CD4-positive, alpha-beta T cell treated with Interferon gamma for 1 hour (primary cell): ENCODE measurements at places on chromosomes 7 and 10.

GRCh38 chr7:71272509-71273490 lies 140.9 kb downstream of the GALNT17 start:
- no peak for DNase-seq

DNA sequence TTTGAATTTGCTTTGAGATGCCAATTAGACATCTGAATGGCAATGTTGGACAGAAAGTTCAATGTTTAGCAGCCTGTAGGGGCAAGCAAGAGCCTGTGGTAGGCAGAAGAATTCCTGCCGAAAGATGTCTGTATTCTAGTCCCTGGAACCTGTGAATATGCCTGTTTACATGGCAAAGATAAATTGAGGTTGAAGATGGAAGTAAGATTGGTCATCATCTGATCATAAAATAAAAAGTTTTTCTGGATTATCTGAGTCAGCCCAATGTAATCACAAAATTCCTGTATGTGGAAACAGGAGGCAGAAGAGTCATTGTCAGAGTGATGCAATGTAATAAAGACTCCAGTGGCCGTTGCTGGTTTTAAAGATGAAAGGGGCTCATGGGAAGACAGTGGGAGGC lies 430.5 kb downstream of the MDFIC start:
- DNase-seq, result no peak

DNA sequence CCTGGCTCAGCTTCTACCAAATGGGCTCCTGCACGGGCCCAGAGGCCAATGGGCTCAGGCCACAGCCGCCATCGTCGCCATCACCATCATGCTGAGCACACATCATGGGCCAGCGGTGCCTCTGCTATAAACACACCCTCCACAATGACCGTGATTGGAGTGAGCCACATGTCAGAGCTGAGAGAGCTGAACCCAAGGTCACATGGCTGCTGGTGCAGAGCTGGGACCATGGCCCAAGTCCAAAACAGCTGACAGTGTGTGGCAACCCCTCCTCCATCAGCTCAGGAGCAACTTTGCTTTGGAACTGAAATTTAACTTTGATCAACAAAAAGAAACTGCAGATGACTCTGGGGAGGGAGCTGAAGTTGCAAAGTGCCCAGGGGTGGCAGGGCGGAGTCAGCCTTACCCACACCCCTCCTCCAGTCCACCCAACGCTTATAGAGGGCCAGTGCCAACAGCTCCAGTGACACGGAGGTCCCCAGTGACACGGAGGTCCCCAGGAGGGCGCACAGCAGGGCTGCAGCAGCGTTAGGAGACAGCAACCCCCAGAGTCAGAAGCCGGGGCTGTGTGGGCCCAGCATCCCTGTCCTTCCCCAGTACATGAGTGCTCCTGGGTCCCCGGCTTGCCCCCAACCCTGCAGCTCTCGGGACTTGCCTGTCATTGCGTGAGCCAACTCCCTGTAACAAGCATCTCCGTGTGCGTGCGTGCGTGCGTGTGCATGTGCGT lies 249.6 kb downstream of the ELFN1 start:
- peak; percentile 18 for DNase-seq

GRCh38 chr7:44711528-44711927 lies 37.1 kb upstream of the ZMIZ2 start:
- DNase-seq, result no peak

DNA sequence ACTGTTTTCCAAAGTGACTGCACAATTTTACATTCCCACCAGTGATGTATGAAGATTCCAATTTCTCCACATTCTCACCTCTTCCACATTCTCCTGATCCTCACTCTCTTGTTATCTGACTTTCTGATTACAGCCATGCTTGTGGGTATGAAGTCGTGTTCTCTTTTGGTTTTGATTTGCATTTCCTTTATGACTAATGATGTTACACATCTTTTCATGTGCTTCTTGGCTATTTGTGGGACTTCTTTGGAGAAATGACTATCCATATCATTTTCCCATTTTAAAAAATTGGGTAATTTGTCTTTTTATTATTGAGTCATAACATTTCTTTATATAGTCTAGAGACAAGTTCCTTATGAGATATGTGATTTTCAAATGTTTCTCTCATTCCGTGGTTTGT lies 10.5 kb upstream of the GIMAP8 start:
- no peak for DNase-seq

- no peak for DNase-seq
Observed at GRCh38 chr7:156002362-156003066, 190.3 kb upstream of the SHH start.

- DNase-seq, result peak; percentile 56
Observed at GRCh38 chr7:100895956-100896731, 456 bp upstream of the ACHE start.

GRCh38 chr10:78784546-78784945 lies 284.2 kb upstream of the ZMIZ1 start:
- no peak for DNase-seq

DNA sequence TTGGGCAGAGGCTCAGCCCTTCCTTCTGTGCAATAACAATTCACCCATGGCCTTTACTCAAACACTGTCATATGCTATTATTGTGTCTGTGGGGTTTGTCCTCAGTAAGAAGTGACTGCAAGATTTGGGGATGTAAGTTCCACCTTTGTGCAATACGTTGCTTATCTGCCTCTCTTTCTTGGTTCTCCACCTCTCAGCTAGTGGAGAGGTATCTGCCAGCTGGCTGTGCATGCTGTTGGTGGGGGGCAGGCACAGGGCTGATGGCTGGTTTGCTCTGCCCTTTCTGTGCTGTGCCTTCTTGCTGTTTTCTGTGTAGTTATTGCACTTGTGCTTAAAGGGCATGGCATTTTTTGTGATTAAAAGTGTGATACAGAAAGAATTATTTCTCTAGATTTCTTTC lies 36.2 kb downstream of the CNNM1 start:
- no peak for DNase-seq

GRCh38 chr7:80385508-80385907 lies 126.4 kb downstream of the GNAT3 start:
- DNase-seq, result no peak

GRCh38 chr7:34939175-34939574 lies 98.1 kb downstream of the DPY19L1 start:
- DNase-seq, result no peak

DNA sequence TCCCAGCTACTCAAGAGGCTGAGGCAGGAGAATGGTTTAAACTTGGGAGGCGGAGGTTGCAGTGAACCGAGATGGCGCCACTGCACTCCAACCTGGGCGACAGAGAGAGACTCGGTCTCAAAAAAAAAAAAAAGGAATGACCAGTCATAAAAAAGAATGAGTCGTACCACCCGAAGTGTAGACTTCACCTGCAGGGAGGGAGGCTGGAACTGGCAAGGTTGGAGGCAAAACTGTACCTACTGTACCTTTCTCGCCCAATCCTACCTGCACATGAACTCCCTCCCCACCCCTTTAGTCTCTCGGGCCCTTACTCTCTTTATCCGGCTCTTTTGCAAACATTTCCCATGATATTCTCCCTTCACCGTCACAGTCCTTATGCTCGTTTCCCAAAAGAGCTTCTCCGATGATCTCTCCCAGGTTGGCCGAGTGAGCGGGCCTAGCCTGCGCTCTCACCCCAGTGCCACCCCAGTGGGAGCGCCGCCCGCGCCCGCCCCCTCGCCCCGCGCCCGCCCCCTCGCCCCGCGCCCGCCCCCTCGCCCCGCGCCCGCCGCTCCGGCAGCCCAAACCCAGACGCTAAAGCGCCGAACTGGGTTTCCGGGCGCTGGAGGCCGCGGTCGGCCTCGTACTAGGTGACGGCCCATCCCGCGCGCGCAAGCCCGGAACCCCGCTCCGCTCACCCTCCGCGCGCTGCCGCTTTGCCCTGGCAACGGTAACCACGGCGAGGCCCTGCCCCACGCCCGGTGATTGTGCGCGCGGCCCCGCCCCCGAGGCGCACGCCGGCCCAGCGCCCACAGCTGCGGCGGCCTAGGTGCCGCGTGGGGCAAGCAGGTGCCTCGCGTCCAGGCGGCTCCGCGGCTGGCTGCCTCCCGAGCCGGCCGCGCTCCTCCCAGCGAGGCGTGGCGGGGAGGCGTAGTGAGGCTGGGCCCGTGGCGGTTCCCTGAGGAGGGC lies at the start of gene SMKR1:
TSS of gene SMKR1 (plus strand) at position 772 of the 948 bp plus-strand sequence. CDS start 294 bp downstream, outside the sequence.
- peak; percentile 95 for DNase-seq

DNA sequence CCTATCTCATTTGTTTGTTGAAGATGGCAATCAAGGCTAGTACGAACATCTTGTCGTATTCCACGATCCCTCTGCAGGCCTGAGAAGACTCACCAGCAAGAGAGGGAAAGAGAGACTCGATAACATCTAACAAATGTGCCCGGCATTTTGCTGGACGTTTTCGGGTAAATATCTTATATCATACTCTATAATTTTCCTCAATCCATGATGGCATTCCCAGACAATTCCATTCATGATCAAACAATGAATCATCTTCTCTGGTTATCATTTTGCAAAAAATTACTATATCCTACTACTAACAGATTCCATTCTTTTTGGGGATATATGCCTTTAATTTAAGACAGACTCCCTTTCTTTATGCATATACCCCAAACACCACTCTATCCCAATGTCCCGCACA lies 118.1 kb downstream of the TYW1B start:
- DNase-seq, result no peak

GRCh38 chr10:77279207-77279606 lies 358.4 kb downstream of the KCNMA1 start:
- no peak for DNase-seq

GRCh38 chr10:451021-451471 lies 238.4 kb downstream of the DIP2C start:
- peak; percentile 66 for DNase-seq

GRCh38 chr10:132563485-132564248 lies 26.1 kb downstream of the INPP5A start:
- DNase-seq, result no peak

GRCh38 chr10:79124066-79124465 lies 55.3 kb downstream of the ZMIZ1 start:
- no peak for DNase-seq

- DNase-seq, result no peak
Observed at GRCh38 chr7:24788075-24788474, 30.8 kb upstream of the GSDME start.

GRCh38 chr10:110793886-110794285 lies 77.8 kb upstream of the PDCD4 start:
- DNase-seq, result no peak

DNA sequence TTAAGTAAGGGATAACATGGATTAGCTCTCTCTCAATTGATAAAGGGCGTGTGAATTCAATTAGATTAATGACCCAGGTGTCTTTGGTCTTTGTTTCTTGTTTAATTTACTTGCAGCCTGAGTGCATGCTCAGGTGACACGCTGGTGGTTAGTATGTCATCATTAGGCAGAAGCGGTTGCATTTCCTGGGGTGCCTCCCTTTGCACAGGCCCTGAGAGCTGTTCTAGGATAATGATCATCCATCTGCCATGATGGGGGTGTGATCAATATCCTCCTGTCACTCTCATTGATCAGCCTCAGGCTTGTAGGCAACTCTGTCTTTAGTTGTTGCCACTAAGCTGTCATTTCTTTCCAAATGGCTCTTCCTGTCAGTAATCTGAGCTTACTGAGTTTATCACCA lies 99.6 kb upstream of the NPS start:
- no peak for DNase-seq

GRCh38 chr7:81956520-81956919 lies 186.7 kb upstream of the HGF start:
- DNase-seq, result no peak

- DNase-seq, result peak; percentile 72
Observed at GRCh38 chr10:6151087-6151977, 51.4 kb upstream of the PFKFB3 start.

DNA sequence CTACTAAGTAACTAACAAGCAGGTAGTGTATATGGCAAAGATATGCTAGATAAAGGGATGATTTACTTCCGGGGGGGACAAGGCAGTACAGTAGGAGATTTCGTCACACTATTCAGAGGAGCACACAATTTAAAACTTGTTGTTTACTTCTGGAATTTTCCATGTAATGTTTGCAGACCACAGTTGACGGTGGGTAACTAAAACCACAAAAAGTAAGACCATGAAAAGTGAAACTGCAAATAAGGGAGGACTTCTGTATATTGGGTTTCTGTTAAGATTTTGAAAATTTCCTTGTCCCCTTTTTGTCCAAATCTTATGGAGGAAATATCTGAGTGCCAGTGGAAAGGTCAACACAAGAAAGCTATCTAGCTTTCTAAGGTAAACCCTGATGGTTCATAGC lies 170.0 kb downstream of the ELAPOR2 start:
- no peak for DNase-seq

DNA sequence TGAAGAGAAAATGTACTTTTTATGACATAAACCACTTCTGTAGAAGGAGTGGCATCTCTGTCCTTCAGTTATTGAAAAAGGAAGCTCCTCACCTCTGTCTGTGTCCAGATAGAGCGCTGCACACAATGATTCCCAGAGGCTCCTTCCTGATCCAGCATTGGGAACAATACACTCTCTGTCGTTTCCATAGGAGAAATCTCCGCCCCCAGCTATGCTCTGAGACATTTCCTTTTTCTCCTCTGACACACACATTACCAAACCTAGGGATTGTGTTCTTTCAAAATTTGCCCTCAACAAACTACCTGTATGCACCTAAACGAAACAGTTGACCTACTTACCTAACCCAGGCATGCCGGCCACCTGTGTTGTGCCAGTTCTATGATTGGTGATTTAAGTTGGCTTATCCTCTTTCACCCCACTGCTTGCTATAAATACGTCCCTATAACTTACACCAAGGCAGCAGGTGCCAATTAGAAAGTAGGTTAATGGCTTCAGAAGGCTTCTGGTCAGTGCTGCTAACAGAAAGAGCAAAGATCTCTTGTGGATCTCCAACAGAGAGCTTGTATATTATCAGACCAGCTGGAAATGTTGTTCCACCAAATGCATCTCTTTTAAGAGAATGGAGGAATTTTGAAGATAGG lies 140.1 kb upstream of the JCAD start:
- no peak for DNase-seq

GRCh38 chr7:15213093-15213492 lies 310.5 kb upstream of the DGKB start:
- DNase-seq, result no peak

DNA sequence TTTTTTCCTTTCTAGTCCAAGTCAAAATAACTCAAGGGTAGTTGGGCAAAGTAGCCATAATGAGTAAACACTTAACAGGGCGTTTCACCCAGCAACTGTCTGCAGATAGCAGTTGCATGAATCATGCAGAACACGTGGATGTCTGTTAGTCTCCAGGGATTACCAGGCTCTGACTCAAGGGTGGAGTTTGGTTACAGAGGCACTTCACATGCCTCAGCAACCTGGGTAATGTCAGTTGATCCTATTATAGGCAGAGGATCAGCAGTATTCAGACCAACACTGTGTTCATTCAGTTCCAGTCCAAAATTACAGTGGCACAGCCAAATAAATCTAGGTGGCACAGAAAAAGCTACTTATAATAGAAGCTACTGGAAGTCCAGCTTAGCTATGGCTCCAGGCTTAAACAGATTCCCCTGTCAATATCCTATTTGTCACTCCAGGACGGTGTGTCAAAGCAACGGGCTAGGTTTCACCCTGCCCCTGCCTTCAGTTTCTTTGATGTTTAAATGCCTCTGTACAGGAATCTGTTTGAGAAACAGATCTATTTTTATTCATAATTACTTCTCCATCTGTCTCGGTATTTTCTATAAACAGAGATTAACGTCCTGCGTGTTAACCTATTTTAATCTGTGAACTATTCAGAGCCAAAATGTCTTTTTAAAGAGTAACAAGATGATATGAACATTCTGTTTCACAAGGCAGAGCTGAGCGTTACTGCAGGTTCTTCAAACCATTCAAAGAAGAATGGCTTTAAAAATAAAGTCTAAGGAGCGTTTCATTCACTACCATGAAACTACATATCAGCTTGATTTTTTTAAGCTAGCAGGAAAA lies 162.6 kb upstream of the AKR1E2 start:
- peak; percentile 18 for DNase-seq
